Panc1 (cell line): ENCODE measurements at places on chromosomes 7 and 10.

DNA sequence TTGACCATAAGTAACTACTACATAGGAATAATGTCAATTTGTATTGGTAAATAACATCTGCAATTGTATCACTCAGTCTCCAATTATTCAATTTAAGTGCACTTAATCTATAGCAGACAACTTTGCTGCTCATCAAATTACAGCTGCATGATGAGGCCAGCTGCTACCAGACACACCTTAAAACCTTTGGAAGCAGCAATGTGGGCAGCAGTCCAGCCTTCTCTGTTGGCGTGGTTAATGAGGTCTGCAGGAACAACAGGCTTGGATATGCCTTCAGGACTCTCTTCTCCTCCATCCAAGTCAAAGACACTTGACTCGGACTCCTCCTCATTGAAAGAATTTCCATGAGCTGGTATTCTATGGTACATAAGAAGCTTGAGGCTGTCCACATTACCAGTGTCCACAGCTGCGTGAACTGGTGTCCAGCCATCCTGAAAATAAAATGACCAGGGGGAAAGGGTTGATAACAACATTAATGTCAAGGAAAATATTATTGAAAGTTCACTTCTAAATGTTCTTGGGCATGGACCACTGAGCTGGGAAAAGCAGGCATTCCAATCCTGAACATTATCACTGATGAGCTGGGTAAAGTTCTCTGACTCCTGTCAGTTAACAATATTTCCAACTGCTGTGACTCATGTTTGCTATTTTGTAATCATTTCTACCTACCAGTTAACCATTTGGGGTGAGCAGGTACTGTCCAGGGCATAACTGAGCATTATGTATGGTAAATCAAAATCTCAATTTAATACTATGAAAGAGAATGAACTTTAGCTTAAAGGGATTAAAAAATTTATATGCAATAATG is 95.7 kb downstream of the CTTNBP2 start:
- no peak overlapping the region for H3K27ac ChIP-seq
- H3K27me3 ChIP-seq = peaks cover 2% of the 10 kb centered on the region; the same call in 1 of the 2 replicates
- H3K36me3 ChIP-seq = no peaks in the 10 kb centered on the region
- no peak for DNase-seq

- no peak for DNase-seq
- H3K27ac ChIP-seq = no peak overlapping the region
- peaks cover 10% of the 10 kb centered on the region for H3K27me3 ChIP-seq
- H3K4me1 ChIP-seq = no peaks in the 10 kb centered on the region
Observed at GRCh38 chr10:44362866-44363711, 21.8 kb downstream of the CXCL12 start.

- H3K36me3 ChIP-seq = no peaks in the 10 kb centered on the region; the same call in 1 of the 2 replicates
- DNase-seq = no peak
- H3K4me3 ChIP-seq = no peak overlapping the region
- H3K27me3 ChIP-seq = no peaks in the 10 kb centered on the region
Observed at GRCh38 chr7:149839933-149840332, 1.8 kb downstream of the ZNF862 start.

- no peaks in the 10 kb centered on the region for H3K36me3 ChIP-seq
- H3K27me3 ChIP-seq = no peaks in the 10 kb centered on the region
- no peak overlapping the region for H3K4me3 ChIP-seq
Observed at GRCh38 chr10:70607936-70608335, 5.4 kb upstream of the PRF1 start.

- H3K36me3 ChIP-seq = no peaks in the 10 kb centered on the region
- DNase-seq = no peak
- no peak overlapping the region for H3K27ac ChIP-seq
- H3K4me1 ChIP-seq = peaks cover 10% of the 10 kb centered on the region
- peaks cover 7% of the 10 kb centered on the region; the same call in 1 of the 2 replicates for H3K27me3 ChIP-seq
Observed at GRCh38 chr7:30163231-30163894, 28.6 kb downstream of the MTURN start.

GRCh38 chr7:2032030-2032875 is 200.5 kb downstream of the MAD1L1 start:
- no peak overlapping the region for H3K4me3 ChIP-seq
- no peaks in the 10 kb centered on the region for H3K27me3 ChIP-seq
- H3K4me1 ChIP-seq = no peaks in the 10 kb centered on the region
- H3K36me3 ChIP-seq = no peaks in the 10 kb centered on the region
- DNase-seq = no peak
- no peak overlapping the region for H3K27ac ChIP-seq

GRCh38 chr10:12788277-12788676 is 213.2 kb downstream of the CCDC3 start:
- no peak overlapping the region for H3K27ac ChIP-seq
- H3K36me3 ChIP-seq = no peaks in the 10 kb centered on the region
- DNase-seq = no peak
- no peaks in the 10 kb centered on the region for H3K4me1 ChIP-seq

DNA sequence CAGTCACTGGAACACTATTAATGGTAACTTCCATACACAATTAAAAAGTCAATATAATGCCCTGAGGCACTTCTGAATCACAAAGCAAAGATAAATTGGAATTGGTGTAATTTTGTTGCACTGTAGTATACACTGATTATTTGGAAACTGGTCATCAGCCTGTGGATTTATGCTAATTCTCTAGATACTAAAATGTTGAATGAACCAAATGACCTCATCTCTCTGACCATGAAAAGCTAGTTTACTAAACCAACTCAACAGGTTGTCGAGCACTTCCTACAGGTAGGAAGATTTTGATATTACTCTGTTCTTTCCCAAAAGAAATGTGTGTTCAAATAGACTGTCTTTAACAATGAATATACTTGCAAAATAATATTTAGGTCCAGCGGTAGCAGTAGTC is 5.3 kb downstream of the NRP1 start:
- H3K27ac ChIP-seq = peak overlapping the region; percentile 88
- H3K36me3 ChIP-seq = peaks cover 35% of the 10 kb centered on the region

DNA sequence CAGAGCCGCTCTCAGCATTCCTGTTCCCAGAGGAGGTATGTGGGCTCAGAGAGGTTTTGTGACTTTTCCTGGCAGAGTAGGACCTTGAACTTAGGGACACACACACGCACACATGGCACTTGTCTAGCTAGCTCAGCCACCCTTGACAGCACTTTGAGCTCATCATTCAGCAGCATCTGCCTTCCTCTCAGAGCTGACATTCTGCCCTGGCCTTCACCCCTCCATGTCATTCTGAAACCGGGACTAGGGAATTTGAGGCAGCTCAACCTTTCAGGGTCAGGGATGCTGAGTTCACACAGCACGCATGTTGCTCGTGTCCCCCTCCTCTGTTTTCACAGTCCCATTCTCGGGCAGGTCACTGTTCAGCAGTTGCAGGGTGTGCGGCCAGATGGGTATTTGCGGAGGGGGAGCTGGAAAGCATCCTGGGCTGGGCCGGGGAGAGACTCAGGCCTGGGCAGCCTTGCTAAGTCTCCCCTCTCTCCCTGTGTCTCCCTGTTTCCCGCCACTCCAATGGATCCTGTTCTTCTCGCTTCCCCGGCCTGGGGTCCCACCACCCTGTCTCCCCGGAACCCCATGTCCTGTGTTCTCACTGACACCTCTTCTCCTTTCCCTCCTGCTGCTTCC is 78.0 kb downstream of the COL13A1 start:
- no peak for DNase-seq
- H3K4me1 ChIP-seq = no peaks in the 10 kb centered on the region
- H3K27me3 ChIP-seq = no peaks in the 10 kb centered on the region
- no peaks in the 10 kb centered on the region for H3K36me3 ChIP-seq

- no peaks in the 10 kb centered on the region for H3K36me3 ChIP-seq
- H3K27ac ChIP-seq = no peak overlapping the region
- no peak for DNase-seq
- no peaks in the 10 kb centered on the region for H3K4me1 ChIP-seq
Observed at GRCh38 chr7:137934176-137934826, 67.6 kb downstream of the CREB3L2 start.

DNA sequence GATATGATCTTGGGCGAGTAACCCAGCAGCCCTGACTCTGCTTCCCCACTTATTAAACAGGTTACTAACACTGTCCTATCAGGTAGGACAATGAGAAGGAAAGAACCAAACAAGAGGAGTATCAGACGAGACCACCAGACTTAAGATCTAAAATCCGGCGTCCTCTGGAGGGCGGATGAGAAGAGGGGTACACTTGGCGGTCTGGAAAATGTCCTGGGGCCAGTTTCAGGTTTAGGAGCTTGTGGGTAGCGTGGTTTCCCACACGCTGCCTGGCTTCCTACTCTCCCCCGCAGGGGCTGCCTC is 635 bp downstream of the ZNF32 start:
- no peaks in the 10 kb centered on the region for H3K27me3 ChIP-seq
- no peaks in the 10 kb centered on the region for H3K36me3 ChIP-seq
- DNase-seq = no peak
- peak overlapping the region; percentile 85 for H3K4me3 ChIP-seq
- peak overlapping the region; percentile 76 for H3K27ac ChIP-seq
- 0 out of 2 replicates have a peak, but pooled peaks cover 3% of the 10 kb centered on the region for H3K4me1 ChIP-seq

DNA sequence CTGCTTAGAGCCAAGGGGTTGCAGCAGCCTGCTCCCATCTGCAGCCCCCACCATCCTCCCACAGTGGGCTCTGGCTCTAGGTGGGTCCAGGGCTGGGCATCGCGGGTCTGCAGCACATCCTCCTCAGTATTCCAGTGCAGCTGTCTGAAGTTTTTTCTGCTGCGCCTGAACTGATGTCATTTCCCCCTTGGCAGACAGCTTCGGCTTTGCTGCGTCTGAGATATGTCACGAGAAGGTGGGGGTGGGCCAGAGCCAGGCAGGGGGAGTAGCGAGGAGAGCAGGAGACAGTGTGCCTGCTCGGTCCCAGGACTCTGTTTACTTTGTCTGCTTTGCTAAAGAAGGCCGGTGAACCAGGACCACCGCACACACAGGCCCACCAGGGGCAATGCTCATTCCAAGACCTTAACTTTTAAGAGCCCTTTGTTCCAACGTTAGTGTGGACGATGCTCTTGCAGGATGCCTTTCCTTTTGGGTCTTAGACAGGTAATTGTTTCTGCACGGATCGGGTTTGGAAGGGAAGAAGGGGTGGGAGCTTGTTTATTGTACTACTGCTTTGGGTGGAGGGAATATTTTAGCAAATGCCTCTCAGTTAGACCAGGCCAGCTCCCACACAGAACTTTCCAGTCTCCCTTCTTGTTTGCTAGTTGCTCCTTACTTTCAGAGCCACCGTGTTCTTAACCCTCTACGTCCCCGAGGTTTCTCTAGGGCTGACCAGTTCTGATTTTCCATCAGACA is 32.4 kb downstream of the WBP1L start:
- no peaks in the 10 kb centered on the region for H3K36me3 ChIP-seq
- H3K27me3 ChIP-seq = no peaks in the 10 kb centered on the region

GRCh38 chr10:59337201-59337652 is 25.1 kb downstream of the FAM13C start:
- no peak for DNase-seq
- no peak overlapping the region for H3K27ac ChIP-seq
- H3K36me3 ChIP-seq = no peaks in the 10 kb centered on the region
- no peaks in the 10 kb centered on the region for H3K4me1 ChIP-seq

DNA sequence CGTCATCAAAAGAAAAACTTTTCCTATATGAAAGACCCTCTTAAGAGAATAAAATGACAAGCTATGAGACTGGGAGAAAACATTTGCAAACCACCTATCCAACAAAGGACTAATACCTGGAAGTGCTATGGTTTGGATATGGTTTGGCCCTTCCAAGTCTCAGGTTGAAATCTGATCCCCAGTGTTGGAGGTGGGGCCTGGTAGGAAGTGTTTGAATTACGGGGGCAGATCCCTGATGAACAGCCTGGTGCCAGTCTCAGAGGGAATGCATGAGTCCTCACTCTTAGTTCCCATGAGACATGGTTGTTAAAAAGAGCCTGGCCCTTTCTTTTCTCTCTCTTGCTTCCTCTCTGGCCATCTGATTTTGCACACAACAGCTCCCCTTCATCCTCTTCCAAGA is 6.3 kb downstream of the ALDH18A1 start:
- no peaks in the 10 kb centered on the region for H3K36me3 ChIP-seq
- no peak overlapping the region for H3K4me3 ChIP-seq
- DNase-seq = no peak
- no peaks in the 10 kb centered on the region for H3K27me3 ChIP-seq

GRCh38 chr7:17706734-17707133 is 233.6 kb downstream of the SNX13 start:
- DNase-seq = peak; percentile 77
- no peak overlapping the region for H3K27ac ChIP-seq
- H3K36me3 ChIP-seq = no peaks in the 10 kb centered on the region

GRCh38 chr7:69883399-69883891 is 285.2 kb downstream of the AUTS2 start:
- no peaks in the 10 kb centered on the region for H3K36me3 ChIP-seq
- no peaks in the 10 kb centered on the region for H3K27me3 ChIP-seq
- H3K4me1 ChIP-seq = no peaks in the 10 kb centered on the region
- no peak for DNase-seq
- H3K27ac ChIP-seq = no peak overlapping the region

GRCh38 chr7:48931481-48931880 is 7.1 kb downstream of the CDC14C start:
- no peaks in the 10 kb centered on the region for H3K36me3 ChIP-seq
- H3K27me3 ChIP-seq = no peaks in the 10 kb centered on the region
- no peak for DNase-seq

GRCh38 chr10:34434119-34434594 is 380.9 kb downstream of the PARD3 start:
- H3K4me3 ChIP-seq = no peak overlapping the region
- no peaks in the 10 kb centered on the region for H3K36me3 ChIP-seq
- H3K27me3 ChIP-seq = no peaks in the 10 kb centered on the region
- no peak for DNase-seq

- no peak overlapping the region for H3K27ac ChIP-seq
- H3K36me3 ChIP-seq = no peaks in the 10 kb centered on the region
- H3K27me3 ChIP-seq = no peaks in the 10 kb centered on the region
- DNase-seq = no peak
Observed at GRCh38 chr7:21656081-21656480, 113.2 kb downstream of the DNAH11 start.

DNA sequence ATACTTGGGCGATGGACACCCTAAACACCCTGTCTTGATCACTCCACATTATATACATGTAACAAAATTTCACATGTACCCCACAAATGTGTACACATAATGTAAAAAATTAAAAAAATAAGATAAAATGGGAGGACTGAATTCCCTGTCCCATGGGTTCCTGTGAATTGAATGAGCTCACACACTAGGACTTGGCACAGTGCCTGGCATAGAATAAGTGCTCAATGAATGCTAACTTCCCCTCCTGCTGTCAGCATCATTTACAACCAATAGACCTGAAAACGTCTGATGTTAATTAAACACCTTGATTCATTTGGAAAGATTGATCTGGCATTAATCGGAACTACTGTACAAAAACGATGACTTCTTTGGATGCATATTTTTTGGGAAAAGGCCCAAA is 117.3 kb upstream of the ZNF438 start:
- no peak overlapping the region for H3K4me3 ChIP-seq
- no peak overlapping the region for H3K27ac ChIP-seq
- H3K27me3 ChIP-seq = no peaks in the 10 kb centered on the region
- no peaks in the 10 kb centered on the region for H3K36me3 ChIP-seq
- DNase-seq = no peak

DNA sequence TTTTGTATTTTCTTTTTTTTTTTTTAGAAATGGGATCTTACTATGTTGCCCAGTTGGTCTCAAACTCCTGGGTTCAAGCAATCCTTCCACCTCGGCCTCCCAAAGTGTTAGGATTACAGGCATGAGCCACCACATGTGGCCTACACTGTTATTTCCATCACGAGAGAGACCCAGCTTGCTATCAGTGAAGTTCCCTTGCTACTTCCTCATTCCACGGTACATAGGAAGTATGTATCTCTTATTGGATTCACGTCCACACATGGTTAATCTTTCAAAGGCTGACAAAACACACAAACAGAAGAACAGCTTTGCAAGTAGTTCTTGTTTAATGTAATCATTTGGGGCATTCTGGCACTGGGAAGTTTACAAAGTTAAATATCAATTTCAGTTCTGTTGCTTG is 50.9 kb downstream of the DCLRE1A start:
- H3K27ac ChIP-seq = no peak overlapping the region
- no peak for DNase-seq
- peaks cover 5% of the 10 kb centered on the region; the same call in 1 of the 2 replicates for H3K27me3 ChIP-seq
- H3K4me3 ChIP-seq = no peak overlapping the region
